ENCODE measurements at places on chromosomes 2 and 18.

- DNase-seq, result no peak
Measured at GRCh38 chr18:36850527-36851201, 21.7 kb downstream of the KIAA1328 start.

DNA sequence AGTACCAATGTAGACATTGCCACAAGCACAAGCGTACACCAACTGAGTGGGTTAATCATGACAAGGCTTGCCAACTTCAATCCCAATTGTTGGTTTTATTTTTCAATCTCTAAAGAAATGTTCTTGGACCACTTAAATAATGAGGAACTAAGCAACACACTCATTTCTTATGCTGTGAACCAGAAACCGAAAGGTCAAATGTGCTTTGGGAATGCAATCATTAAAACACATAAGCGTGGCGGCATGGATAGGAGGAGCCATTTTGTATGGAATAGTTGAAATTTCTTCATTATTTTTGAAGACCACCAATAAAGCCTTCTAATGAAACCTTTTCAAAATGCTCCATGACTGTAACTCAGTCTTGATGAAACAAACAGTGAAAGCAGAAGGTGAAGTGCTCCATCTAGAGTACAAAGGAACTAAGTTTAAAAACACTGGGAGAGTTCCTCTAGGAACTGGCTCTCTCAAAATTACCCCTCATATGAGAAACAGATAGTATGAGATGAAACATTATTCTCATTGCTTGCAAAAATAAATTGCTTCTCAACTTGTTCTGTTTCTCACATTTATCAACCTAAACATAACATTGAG, 113.2 kb upstream of the CHST9 start:
- DNase-seq, result no peak

DNA sequence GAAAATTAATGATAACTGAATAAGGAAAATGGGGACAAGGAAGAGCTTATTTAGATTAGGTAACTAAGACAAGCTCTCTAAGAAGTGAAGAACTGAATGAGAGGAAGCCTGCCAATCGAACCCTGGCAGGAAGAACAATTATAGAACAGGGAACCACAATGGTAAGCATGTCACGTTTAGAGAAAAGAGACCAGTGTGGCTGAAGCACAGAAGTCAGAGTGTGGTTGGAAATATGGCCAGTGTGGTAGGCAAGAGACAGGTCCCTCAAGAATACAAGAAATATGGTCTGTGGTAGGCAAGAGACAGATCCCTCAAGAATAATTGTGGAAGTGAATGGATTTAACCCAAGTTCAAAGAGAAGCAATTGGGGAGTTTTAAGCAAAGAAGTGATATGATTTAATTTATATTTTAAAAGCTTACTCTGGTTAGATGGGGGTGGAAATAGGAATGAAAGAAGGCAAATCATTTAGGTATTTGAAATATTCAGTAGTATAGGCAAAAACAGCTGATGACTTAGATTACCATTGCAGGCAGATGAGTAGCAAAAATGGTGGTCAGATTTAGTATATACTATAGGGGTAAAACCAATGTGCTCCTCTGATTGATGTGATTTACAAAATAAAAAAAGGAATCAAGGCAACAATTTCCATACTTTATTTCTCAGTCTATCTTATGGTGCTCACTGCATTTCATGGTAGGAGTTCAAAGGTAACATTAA, 38.8 kb upstream of the ERMN start:
- no peak for DNase-seq

DNA sequence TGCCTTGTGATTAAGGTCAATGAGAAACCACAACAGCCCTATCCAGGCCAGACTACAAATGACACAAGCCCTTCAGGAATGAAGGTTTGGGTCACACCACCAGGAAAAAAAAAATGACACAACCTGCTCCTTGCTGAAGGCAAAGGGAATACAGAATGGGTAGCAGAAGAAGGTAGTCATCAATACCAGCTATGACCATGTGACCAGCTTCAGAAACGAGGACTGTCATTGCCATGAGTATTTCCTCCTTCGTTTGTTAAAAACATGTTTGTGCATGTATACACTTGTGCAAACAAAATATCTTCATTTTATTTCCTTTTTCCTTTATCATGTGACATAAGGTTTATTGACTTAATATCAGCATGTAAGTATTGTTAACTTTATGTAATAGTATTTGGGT, 226.6 kb downstream of the CDH19 start:
- no peak for DNase-seq

- DNase-seq, result no peak
Measured at GRCh38 chr2:182901748-182902147, 35.3 kb upstream of the FRZB start.

GRCh38 chr18:48412339-48412929, 3.3 kb upstream of the ZBTB7C start:
- no peak for DNase-seq

All from activated T-cell treated with anti-CD3 and anti-CD28 coated beads, Interleukin-2, amount 50 U/mL, for 1 hour (primary cell).